ENCODE measurements at places on chromosomes 3 and 15.

DNA sequence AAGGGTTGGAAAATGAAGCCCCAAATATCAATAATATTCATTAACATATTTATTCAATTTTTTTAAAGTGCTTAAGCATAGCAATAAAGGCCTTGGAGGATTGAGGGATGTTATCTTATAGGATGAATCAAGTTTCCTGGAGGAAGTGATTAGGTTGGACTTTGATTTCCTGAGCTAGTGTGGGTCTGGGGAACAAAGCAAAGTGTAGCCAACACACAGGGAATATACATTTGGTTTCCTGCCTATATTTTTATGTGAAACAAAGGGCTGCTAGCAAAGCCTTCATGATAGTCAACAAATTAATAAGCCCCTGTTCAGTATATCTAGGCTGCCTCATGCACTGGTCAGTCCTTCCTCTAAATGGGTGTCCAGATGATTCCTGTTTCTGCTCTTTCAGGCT, 261.1 kb upstream of the IL12A start:
- no peak for DNase-seq

- DNase-seq: no peak
Observed at GRCh38 chr3:49238274-49239127, 38.5 kb downstream of the C3orf62 start.

DNA sequence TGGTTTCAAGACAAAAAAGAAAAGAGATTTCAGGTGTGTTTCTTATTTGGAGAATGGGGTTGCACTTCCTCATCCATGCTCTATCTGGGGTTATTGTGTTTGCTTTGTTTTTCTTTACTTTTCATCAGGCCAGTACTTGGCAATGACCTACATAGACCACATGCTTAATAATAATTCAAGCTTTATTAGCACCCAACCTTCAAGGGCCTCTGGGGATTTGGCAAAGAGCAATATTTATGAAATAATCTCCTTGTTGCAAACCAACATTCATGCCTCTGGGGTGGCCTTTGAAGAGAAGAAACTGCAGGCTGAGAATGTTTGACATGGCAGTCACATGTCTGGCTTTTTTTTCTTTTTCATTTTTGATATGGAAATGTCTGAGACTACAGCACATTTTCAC, 68.2 kb upstream of the SNRK start:
- DNase-seq: no peak

DNA sequence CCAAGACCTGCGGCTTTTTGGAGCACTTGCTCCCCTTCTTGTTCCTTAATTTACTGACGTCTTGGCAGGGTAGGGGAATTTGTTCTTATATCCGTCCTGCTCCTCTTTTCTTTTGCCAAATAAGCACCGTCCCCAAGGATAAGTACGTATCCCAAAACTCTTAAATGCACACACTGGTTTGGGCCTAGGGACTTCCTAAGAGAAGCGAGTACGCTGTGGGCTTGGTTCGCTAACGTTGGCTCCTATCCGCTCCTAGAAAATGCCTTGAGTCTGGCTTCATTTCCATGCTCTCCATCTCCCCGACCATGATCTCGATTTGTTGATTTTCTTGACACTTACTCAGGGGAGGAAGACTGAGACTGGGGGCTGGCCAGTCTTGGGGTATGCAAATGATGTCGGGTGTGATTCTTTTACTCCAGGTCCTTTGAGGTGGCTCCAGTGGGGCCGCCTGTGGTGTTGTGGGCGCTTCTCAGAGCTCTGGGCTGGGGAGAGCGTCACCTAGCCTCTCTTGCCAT, 1.3 kb downstream of the MYRIP start:
- no peak for DNase-seq

DNA sequence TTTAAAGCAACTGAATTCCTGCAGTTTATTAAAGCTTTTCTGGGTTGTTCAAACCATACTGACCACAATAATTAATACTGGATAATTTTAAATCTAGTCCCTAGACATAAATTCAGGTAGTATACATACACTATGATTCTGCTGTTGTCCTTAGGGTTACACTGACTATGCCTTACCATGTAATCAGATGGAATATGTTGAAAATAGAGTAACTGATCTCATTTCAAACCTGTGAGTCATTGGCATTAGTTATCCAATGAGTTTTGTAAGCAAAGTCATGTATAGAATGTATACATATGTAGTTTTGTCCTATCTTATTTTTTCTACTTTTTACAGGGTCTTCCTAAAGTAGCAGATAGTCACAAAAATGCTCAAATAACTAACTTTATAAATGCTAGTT, 517.1 kb upstream of the CCDC54 start:
- no peak for DNase-seq

GRCh38 chr15:27676647-27677046, 422.5 kb downstream of the OCA2 start:
- DNase-seq: no peak

- no peak for DNase-seq
Observed at GRCh38 chr3:157115069-157116006, 44.6 kb downstream of the CCNL1 start.

- no peak for DNase-seq
Observed at GRCh38 chr3:190568036-190568435, 54.2 kb downstream of the IL1RAP start.

GRCh38 chr3:73623346-73623745, 1.4 kb downstream of the PDZRN3 start:
- DNase-seq: no peak

DNA sequence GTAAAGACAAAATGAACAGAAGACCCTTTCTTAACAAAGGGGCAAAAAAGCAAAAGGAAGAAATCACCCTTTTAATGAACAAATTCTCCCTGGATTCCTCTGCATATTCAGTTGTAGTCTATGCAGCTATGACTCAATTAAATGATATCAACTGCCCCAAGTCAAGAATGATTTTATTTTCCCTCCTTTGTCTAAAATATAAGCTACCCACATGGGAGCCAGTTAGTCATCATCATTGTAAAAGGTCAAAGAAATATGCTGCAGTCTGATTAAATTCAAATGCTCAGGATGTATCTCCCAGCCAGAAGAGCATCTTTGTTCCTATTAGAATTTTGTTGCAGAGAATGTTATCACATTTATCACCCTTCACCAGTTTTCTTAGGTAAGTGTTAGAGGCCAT, 84.0 kb downstream of the SST start:
- no peak for DNase-seq

- DNase-seq: no peak
Observed at GRCh38 chr3:16024548-16024947, 149.9 kb upstream of the GALNT15 start.

- no peak for DNase-seq
Observed at GRCh38 chr15:69600556-69601085, 148.0 kb downstream of the RPLP1 start.

DNA sequence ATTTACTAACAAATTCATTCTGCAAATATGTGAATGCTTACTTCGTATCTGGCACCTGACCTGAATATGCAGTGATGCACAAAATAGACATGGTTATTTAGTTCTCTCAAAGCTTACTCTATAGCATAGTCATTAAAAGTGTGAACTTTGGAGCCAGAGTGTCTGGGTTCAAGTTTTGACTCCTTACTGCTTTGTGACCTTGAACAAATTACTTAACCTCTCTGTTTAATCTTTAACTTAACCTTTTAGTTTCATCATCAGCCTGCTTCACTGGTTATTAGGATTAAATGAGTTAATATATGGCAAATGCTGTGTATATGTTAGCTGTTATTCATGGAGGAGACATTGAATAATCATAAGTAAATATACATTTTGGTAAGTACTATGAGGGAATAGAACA, 12.1 kb upstream of the MGA start:
- DNase-seq: no peak

DNA sequence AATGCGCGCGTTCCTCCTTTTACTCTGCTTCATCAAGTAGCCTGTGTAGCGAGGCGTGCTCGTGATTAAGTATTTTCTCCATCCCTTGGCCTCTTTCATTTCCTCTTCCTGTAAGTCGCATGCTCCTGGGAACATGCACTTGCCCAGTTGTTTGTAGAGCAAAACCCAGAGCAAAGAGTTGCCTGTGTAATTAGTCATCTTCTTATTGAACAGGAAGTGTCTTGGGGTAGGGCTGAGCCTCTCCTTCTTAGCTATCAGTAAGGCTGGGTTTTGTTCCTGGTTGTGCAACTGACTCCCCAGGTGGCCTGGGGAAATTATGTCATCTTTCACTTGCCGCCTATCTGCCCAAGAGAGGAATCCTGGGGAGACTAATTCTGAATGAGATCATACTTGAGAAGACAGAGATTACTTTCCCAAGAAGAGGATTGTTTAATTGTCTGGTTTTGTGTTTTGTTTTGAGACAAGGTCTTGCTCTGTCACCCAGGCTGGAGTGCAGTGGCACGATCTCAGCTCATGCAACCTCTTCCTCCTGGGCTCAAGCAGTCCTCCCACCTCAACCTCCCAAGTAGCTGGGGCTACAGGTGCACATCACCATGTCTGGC, 14.9 kb downstream of the LIPH start:
- DNase-seq: no peak

Measured in activated CD4-positive, alpha-beta T cell treated with anti-CD3 and anti-CD28 coated beads, Interleukin-2, amount 50 U/mL, for 1 hour (primary cell).